Fibroblast of skin of right quadriceps (primary cell): ENCODE measurements at places on chromosomes 6 and 20.

DNA sequence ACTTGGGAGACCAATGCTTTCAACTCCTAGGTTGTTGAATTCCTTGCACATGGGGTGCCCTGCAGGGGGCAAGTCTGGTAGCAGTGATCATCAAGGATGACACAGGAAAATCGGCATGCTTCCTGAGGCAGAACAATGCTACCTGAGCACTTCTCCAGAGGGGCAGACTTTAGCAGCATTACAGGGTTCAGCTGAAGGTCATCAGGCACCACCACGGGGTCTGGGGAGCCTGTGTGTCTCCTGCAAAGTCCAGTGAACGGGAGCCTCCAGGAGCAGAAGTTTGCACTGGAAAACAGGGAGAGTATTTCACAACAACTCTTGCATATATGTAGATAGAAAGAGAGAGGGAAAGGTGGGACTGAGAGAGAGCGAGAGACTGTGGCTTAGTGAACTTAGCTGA lies 10.2 kb downstream of the VSX1 start:
- no peak for DNase-seq

GRCh38 chr20:19867074-19867473 lies 109.0 kb downstream of the RIN2 start:
- DNase-seq, result peak; percentile 41

DNA sequence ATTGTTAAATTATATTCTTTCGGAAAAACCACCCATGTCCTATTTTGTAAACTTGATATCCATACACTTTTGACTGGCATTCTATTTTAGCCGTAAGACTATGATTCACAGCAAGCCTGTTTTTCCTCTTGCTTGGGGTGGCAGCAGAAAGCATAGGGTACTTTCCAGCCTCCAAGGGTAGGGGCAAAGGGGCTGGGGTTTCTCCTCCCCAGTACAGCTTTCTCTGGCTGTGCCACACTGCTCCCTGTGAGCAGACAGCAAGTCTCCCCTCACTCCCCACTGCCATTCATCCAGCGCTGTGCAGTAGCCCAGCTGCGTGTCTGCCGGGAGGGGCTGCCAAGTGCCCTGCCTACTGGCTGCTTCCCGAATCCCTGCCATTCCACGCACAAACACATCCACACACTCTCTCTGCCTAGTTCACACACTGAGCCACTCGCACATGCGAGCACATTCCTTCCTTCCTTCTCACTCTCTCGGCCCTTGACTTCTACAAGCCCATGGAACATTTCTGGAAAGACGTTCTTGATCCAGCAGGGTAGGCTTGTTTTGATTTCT lies 2.1 kb upstream of the ESR1 start:
- no peak for DNase-seq

DNA sequence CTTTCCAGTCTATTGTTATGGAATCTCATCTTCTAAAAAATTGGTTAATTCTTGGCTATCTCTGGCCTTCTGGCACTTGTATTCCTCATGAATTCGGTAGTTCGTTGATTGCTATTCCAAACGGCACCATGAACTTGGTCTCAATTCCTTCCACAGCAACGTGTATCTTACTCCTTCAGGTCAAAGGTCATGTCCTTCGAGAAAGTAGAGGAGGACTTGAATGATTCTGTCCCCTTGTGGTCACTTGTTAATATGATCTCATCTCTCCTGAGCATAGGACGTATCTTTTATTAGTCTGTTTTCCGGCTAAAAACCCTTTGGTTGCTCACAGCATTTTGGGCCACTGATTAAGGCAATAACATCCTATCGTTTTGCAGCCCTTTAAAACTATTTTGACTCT lies 9.4 kb downstream of the TLDC2 start:
- DNase-seq, result no peak

GRCh38 chr6:113843500-113844073 lies 13.6 kb upstream of the MARCKS start:
- no peak for DNase-seq

DNA sequence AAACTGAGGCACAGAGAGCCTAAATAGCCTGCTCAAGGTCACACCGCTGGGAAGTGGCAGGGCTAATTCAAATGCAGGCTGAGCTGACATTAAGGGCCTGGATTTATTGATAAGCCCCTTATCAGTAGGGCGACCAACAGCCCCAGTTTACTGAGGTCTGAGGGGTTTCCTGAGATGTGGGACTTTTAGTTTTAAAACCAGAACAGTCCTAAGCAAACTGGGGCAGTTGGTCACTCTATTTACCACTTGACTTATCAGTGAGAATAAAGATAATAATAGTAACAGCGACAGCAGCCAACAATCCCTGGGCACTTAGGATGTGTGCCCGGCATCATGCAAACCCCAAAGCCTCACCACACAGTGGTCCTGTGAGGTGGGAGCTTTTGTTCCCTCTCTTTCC lies 27.6 kb downstream of the PREX1 start:
- DNase-seq, result no peak

GRCh38 chr20:54019127-54019526 lies 51.3 kb downstream of the BCAS1 start:
- DNase-seq, result no peak

- DNase-seq, result no peak
Measured at GRCh38 chr20:17827759-17828559, 128.2 kb downstream of the BANF2 start.

GRCh38 chr6:97462938-97463598 lies 180.1 kb upstream of the MMS22L start:
- no peak for DNase-seq

DNA sequence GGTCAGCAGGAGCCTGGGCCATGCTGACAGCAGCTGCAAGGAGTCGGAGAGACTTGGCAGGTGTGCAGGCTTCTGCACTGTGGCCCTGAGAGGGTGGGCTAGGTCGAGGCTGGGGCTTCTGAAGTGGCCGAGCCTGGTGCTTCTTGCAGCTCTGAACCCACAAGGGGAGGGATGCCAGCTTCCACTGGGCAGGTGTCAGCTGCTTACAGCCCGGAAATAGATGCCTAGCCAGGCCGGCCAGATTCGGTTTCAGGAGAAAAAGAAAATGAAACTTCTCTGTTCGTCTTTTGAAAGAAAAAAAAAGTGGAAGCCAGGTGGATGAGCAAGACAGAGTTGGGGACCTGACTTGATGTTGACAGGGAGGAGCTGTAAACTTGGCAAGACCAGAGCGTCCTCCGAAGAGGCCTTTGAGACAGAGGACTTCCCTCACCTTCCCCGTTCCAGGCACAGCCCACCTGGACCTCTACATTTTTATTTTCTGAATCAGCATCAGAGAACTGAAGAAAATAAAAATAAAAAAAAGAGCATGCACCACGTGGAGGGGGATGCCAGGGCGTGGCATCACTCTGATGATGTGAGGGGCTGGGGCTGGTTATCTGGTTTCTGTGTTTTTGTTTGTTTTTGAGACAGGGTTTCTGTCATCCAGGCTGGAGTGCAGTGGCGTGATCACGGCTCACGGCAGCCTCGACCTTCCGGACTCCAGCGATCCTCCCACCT lies at the start of gene ZBP1:
ZBP1 (minus strand) TSS at position 153 of the 717 bp plus-strand sequence; CDS start at position 22, 131 bp downstream.
- DNase-seq, result no peak

GRCh38 chr6:44621846-44622245 lies 234.3 kb downstream of the CDC5L start:
- no peak for DNase-seq

DNA sequence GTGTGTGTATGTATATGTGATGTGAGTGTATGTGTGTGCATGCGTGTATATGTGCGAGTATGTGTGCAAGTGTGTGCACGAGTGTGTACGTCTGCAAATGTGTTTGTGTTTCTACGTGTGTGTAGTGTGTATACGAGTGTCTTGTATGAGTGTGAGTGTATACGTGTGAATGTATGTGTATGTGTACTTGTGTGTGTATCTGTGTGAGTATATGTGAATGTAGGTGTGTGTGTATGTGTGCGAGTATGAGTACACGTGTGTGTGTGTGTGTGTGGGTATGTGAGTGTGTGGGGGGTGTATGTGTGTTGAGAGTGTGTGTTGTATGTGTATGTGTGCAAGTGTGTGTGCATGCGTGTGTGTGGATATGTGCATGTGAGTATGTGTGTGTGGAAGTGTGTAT lies 602.0 kb upstream of the CDH4 start:
- DNase-seq, result no peak

GRCh38 chr20:50630578-50631263 lies 60.6 kb downstream of the RIPOR3 start:
- DNase-seq, result no peak

DNA sequence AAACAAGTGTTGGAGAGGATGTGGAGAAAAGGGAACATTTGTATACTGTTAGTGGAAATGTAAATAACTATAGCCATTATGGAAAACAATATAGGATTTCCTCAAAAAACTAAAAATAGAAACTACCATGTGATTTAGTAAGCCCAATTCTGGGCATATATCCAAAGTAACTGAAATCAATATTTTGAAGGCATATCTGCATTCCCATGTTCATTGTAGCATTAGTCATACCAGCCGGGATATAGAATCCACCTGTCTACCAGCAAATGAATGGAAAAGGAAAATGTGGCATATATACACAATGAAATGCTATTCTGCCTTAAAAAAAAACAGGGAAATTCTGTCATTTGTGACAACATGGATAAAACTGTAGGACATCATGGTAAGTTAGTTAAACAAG lies 15.3 kb upstream of the C6orf58 start:
- no peak for DNase-seq

GRCh38 chr6:53437557-53438202 lies 88.9 kb upstream of the ELOVL5 start:
- peak; percentile 72 for DNase-seq
